ENCODE measurements at places on chromosomes 11 and 22.
A peak's percentile ranks its signal among the peaks of the same experiment; 100 is the strongest.

DNA sequence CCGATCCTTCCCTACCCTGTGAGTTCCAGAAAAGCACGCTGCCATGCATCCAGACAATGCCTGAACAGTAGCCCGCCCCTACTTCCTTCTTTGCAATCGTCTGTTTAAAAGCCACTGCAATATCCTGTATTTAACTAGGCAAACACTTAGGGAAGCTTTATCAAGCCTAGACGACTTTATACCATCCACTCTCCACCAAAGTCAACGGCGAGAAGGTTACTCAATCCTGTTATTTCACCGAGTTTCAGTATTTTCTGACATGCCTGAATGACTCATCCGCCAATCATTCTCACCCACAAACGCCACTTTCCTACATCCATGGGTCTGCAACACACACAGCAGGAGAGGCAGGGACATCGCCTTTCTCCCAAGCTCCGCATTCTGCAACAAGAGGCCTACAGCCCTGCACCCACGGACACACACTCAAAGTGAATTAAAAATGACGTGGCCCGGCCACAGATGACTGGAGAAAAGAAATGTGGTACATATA is 9.3 kb downstream of the CELSR1 start:
- no peak for DNase-seq

DNA sequence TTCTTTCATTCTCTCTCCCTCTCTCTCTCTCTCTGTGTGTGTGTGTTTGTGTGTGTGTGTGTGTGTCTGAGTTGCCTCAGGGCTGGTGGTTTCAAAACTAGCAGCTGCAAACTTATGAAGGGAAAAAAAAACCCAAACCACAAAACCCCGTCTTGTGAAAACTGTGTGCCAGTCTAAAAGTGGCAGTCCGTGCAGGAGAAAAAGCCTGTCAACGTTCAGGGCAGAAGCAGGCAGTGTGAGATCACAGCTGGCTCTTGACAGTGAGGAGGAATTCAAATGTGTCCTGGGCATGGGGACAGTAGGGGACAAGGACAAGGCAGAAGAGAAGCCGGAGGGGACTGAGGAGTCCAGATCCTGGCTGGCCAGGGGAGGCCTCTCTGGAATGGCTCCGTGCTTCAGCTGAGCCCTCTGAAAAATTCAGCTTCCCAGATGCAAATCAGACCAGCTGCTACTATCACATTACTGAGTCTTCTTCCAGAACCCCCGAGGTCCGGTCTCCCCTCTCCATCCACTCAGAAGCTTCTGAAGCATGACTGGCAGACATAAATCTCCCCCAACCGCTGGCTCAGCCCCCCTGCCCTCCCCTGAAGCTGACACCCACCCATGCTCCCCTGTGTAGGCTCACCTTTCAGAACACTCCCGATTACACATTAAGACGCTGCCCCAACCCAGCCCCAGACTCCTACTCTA is 31.9 kb downstream of the FLI1 start:
- DNase-seq = peak; percentile 55

- no peak for DNase-seq
Measured at GRCh38 chr11:278001-278951, at the start of gene NLRP6. NLRP6 (plus strand) TSS chr11:278407; CDS start chr11:278570, 163 bp downstream.

GRCh38 chr11:2771758-2772466 is 72.1 kb upstream of the KCNQ1OT1 start:
- no peak for DNase-seq

DNA sequence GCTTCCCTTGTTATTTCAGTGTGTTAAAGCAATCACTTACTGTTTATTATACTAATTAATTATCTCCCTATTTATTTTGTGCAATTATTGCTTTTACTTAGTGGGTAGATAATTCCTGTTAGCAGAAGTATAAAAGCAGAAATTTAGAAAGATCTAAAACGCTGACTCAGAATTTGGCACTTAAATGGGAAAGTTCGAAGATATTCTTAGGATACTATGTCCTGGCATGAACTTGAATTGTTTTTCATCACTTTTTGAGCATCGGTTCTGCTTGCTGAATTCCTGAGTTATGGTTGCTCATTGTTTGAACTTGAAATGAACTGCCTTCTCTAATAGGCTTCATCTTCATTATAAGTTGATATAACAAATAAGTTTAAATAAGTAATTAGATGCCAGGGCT is 325.4 kb downstream of the JRKL start:
- no peak for DNase-seq

GRCh38 chr22:24976442-24977218 is 24.1 kb downstream of the KIAA1671 start:
- DNase-seq = no peak
